ENCODE measurements at places on chromosomes 11 and 22. TPM values are rescaled to one million over a fixed set of nuclear protein-coding genes. Genes with fewer than 3 reads are reported as not detected.
A peak's percentile ranks its signal among the peaks of the same experiment; 100 is the strongest.

DNA sequence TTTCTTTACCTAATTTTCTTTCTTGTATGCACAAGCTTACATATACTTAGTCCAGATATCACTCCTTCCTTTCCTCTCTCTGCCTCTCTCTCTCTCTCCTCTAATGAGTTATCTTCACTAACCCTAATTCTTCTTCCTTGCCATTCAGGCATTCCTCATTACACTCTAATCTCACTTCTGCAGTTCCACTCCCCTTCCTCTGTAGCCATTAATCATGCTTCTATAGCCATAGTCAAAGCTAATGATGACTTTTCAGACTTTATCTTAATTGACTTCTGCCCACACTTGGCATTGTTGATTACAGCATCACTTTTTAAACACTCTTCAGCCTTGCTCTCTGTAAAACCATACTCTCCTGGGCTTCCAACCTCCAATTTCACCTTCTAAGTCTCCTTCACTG, 35.3 kb upstream of the SC5D start:
- no peak for DNase-seq

- no peak for DNase-seq
Observed at GRCh38 chr11:121754598-121754997, 301.8 kb upstream of the SORL1-AS1 start.

DNA sequence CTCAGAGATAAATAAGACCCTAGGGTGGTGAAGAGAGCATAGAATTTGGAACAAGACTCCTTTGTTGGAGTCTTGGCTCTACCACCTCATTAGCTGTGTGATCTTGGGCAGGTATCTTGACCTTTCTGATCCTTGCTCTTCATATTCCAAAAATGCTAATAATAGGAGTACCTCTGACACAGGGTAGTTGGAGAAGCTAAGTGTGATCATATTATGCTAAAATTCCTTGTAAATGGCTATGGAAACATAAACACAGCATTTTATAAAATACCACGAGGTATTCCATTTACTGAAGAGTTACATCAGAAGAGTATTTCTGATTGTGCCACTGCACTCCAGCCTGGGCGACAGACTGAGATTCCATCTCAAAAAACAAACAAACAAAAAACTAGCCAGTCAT, 9.4 kb downstream of the PTPRJ start:
- no peak for DNase-seq

GRCh38 chr11:79430280-79430679, 10.6 kb downstream of the TENM4 start:
- DNase-seq, result no peak

Gene CELSR1
- 1.8 TPM for total RNA-seq

- peak; percentile 26 for DNase-seq
Observed at GRCh38 chr22:47230741-47231140, 468.3 kb downstream of the TBC1D22A start.

- no peak for DNase-seq
Observed at GRCh38 chr11:64351136-64351631, 7.8 kb upstream of the RPS6KA4 start.

GRCh38 chr22:35192129-35192918, 65.0 kb upstream of the HMGXB4 start:
- peak; percentile 49 for DNase-seq

DNA sequence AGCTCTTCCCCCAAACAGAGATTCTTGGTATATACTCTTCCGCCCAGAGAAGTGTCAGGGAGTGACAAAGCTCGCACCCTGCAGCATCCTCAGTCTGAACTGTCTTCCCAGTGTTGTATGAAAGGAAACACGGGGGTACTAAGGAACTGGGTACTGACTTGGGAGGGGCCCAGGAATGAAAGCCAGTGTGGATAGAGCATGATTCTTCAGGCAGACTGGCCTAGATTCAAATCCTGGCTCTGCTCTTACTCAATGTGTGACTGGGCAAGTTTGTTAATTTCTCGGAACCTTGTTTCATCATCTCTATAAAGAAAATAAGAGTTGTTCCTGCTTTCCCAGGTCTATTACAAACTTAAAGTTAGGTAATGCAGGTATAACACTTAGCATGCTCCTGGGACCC, 266.0 kb upstream of the NARS2 start:
- DNase-seq, result no peak

DNA sequence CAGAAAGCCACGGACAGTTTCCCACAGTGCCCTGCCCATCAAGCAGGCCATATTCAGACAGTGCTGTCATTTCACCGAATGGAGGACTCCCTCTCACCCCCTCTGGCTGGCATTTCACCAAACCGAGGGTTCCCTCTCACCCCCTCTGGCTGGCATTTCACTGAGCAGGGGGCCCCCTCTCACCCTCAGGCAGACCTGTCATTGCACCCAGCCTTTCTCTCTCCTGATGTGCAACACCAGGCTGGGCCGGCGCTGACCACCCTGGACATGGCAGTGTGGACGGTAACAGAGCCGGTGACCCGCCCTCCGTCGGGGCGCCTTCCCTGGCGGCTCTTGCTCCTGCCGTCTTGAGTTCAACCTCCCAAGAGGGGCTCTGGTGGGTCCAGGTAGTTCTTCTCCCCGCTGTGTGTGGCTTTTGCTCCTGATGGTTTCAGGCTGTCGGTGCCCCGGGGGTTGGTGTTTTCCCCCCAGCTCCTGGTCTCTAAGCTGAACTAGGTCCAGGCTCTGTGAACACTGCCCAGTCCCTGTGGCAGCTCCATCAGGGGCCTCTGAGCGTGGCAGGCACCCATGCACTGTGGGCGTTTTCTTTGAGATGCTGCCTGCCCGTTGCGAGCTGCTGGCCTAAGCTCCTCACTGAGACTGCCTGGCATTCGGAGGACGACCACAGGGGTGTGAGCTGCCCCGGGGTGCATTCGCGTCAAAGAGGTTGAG, 46.9 kb downstream of the SMIM38 start:
- peak; percentile 88 for DNase-seq

DNA sequence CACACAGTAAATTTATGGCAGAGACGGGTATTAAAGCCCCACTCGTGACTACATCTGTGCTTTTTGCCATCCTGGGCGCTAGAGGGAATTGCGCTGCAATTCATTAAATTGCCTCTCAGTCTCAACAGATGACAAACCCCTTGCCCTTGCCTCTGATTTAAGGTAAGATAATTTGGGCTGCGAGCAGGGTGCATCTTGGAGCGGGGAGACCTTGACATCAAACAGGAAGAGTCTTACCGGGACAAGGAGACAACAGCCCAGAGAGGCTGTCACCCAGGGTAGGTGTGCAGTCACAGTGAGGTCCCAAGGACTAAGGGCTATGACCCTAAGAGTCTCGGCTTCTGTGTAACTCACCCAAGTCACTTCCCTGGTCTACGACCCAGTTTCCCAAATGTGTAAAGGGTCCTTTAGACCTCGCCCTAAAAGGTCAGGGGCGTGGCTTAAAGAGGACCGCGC, 449 bp upstream of the TOM1 start:
- DNase-seq, result no peak

- DNase-seq, result no peak
Observed at GRCh38 chr11:35563484-35564244, 38.2 kb upstream of the PAMR1 start.

DNA sequence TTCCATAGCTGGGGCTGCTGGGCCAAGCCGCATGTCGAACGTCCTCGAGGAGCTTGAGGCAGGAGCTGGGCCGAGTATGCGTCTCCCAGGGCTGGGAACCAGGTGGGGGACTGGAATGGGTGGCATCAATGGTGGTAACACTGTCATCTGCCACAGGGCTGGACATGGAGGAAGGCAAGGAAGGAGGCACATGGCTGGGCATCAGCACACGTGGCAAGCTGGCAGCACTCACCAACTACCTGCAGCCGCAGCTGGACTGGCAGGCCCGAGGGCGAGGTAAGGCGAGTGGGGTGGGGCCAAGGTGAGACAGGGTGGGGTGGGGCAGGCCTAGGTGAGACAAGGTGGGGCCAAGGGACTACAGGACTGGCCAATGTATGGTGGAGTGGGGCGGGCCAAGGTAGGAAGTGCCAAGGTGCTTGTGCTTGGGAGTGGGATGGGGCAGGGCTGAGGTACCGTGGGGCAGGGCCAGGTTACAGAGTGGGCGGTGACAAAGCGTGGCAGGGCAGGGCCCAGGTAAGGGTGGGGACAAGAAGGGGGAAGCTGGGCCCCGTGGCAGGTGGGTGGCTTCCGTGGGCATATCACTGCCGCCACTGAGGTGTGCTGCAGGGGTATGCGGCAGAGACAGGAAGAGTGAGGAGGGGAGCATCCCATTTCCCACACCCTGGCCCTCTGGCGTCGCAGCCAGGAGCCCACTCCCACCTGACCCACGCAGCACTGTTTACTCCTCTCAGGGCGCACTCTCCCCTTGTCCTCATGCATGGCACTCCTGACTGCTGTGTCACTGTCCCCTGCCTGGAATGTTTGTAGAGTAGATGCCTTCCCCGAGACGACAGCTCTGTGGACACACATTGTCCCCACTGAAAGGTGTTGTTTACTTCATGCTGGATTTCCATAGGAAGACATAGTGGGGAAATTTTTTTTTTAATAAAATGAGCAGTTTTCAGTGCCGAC, 27.5 kb upstream of the DGCR8 start:
- no peak for DNase-seq

GRCh38 chr11:29159552-29160465, 857.0 kb downstream of the KCNA4 start:
- no peak for DNase-seq

Gene PTDSS2
- 26.9 TPM for total RNA-seq

DNA sequence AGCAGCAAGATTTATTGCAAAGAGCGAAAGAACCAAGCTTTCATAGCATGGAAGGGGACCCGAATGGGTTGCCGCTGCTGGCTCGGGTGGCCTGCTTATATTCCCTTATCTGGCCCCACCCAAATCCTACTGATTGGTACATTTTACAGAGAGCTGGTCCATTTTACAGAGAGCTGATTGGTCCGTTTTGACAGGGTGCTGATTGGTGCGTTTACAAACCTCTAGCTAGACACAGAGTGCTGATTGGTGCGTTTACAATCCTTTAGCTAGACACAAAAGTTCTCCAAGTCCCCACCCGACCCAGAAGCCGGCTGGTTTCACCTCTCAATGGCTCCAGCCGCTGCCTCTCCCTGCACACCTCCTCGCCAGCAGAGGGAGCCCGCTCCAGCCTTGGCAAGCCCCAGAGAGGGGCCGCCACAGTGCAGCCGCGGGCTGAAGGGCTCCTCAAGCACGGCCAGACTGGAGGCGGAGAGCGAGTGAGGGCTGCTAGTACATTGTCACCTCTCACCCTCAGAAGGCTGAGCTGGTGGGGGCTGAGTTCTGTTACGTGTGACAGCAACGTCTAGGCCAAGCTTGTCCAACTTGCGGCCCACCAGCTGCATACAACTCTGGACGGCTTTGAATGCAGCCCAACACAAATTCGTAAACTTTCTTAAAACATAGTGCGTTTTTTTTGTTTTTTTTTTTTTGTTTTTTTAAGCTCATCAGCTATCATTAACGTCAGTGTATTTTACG, 8.7 kb downstream of the PTH start:
- DNase-seq, result no peak

DNA sequence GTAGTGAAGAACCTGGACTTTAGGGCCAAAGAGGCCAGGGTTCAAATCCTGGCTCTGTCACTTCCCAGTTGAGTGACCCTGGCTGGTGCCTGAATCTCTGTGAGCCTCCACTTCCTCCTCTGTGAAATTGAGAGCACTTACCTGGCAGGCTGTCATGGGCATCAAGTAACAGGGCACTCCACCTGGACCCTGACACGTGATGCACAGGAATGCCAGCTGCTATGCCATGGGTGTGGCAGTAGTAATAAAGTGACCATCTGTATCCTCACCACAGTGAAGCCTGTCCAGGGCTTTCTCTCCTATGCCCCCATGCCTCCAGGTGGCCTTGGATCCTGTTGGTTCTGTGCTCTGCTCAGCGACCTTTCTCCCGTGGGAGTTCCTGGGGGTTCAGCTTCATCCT, 29.8 kb upstream of the PPP6R3 start:
- DNase-seq, result no peak

- no peak for DNase-seq
Observed at GRCh38 chr11:32939046-32939445, 46.4 kb downstream of the QSER1 start.

GRCh38 chr22:30575859-30576258, 1.4 kb upstream of the GAL3ST1 start:
- no peak for DNase-seq

DNA sequence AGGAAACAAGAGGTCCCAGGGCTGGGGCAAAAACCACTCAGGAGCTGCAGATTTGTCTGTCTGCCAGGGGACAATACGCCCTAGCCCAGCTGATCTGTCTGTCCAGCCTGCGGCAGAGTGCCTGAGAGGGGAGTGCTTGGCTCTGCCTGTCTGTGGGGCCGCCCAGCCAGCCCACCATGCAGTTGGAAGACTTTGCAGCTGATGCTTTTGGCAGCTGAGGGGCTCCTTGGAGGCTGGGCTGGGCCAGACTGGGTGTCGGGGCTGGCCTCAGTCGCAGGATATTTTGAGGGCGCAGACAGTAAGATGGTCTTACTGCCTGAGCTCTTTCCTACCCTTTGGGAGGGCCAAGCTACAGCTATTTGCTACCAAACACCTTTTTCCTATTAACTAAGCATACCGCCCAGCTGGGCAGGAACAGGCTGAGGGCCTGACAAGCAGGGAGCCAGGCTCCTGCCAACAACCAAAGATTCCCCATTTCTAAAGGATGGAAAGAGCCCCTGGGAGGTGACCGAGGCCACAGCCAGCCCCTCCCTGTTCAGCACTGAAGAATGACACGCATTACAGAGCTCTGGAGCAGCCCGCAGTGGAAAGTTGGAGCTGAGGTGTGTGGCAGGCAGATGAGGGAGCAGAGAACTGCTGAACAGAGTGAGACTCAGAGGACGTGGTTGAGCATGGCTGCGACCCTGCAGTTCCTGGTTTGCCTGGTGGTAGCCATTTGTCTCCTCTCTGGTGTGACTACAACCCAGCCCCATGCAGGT, at the start of gene FAM180B:
Gene FAM180B, plus strand, starts transcription at position 581 of the 758 bp plus-strand sequence. Its CDS starts 91 bp downstream, at position 672.
- no peak for DNase-seq

- no peak for DNase-seq
Observed at GRCh38 chr22:50258361-50259292, 2.9 kb downstream of the MAPK12 start.

- no peak for DNase-seq
Observed at GRCh38 chr11:9790703-9791102, 126.8 kb downstream of the SWAP70 start.

GRCh38 chr11:16011396-16011795, 344.9 kb downstream of the SOX6 start:
- DNase-seq, result no peak

- no peak for DNase-seq
Observed at GRCh38 chr11:67420147-67420645, 4.7 kb downstream of the CARNS1 start.

Gene RCOR2
- total RNA-seq, result 0.58 TPM

Gene ZC3H12C
- total RNA-seq, result 14.9 TPM

DNA sequence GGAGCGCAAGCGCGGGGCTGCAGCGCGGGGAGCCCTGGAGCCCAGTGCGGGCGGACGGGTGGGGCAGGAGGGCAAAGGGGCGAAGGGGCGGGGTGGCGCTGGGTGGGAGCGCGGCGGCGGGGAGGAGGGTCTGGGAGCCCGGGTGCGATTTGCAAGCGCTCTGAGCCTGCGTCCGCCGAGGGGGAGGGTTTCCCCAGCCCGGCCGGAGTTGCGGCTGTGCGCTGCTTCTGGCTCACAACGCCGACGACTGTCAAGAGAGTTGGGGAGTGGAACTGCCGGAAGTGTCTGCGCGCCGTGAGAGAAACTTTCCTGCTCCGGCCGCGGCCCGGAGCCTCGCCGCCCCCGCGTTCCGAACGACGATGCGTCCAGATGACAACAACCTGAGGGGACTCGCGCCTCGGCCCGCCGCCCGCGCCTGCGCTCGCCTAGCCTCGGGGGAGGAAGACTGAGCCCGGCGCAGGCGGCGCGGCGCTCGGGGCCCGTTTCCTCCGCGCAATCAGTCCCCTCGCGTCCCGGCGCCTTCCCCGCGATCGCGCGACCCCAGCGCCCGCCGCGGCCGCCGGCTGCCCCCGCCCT, at the start of gene ARHGAP42:
Gene ARHGAP42, plus strand, starts transcription at position 235 of the 576 bp plus-strand sequence. CDS start 391 bp downstream, outside the sequence.
- DNase-seq, result no peak

Gene SCGB1D2
- total RNA-seq, result not detected

- no peak for DNase-seq
Observed at GRCh38 chr11:67434395-67434881, 3.0 kb downstream of the PTPRCAP start.

Data from mesenteric fat pad (tissue), 1 donor.